ENCODE measurements at places on chromosomes 2 and 18.

- DNase-seq = no peak
Observed at GRCh38 chr2:55883357-55883756, 40.2 kb downstream of the EFEMP1 start.

GRCh38 chr2:108884619-108885018, 98.0 kb downstream of the CCDC138 start:
- DNase-seq = peak; percentile 18

- peak; percentile 37 for DNase-seq
Observed at GRCh38 chr2:198883604-198884003, 574.1 kb downstream of the SATB2 start.

DNA sequence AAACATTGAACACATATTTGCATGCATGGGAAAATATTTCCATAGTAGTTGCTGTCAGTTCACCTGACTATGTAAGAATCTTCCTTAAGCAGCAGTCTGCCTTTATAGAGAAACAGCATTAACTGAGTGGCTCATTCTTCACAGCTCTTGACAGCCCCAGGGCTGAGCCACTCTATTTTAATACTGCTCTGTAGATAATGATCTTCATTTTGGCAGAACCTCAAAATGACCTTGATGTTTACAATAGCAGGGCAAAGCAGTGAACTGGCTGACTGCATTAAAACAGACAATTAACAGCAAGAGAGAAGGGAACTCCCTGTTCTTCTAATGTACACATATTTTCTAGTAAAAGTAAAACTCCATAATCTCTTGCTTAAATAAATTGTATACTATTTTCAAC, 580.6 kb upstream of the SOX11 start:
- DNase-seq = no peak

- DNase-seq = peak; percentile 93
Observed at GRCh38 chr18:41761333-41762018, 193.6 kb upstream of the PIK3C3 start.

GRCh38 chr2:4300616-4301015, 597.2 kb downstream of the DCDC2C start:
- DNase-seq = no peak

DNA sequence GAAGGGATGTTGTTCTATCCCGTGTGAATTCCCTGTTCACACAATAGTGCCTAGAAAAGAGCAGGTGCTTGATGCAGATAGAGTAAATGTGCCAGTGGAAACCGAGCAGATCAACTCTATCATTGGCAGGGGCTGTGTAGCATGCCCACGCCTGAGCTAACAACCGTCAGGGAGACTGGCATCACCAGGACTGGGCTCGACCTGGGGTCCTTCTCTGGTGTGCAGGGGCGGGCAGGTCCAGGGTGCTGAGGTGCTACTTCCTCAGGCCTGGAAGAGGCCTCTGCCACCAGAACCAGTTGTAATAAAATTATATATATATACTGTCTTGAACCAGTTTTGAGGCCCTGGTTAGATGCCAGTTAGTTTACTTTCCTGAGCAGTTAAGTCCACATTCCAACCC, 11.8 kb upstream of the MAL start:
- DNase-seq = no peak

GRCh38 chr2:240582781-240583180, 3.8 kb upstream of the CAPN10 start:
- DNase-seq = no peak

- no peak for DNase-seq
Observed at GRCh38 chr2:160345071-160345764, 145.1 kb upstream of the ITGB6 start.

DNA sequence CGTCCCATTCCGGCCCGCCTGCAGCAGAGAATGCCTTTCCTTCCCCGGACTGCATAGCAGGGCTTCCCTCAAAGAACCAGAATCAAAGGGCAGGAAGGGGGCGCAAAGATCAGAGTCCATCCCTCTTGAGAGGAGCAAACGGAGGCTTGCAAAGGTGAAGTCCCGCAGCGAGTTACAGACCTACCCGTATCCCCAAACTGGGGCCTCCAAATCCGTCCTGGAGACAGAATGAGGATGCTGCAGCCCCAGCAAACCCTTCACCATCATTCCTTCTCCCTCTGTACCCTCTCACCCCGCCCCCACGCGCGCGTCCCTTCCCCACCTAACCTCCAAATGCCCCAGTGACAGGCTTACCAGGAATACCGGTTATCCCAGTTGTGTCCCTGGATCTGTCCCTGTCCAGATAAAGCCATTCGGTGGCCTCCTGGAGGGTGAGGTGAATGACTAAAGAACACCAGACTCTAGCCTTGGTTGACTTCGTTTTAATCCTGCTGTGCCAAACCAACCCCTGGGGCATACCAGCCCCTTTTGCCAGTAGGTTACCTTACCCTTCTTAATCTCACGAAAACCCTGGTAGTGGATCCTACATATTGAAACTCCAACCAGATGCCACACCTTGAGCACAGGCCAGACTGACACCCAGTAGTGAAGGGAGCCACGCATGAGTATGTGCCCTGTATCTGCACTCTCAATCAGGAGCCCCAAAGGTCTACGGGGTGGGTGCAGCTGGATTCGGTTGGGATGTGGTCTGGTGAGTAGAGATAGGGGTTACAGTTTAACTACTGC, 961 bp upstream of the SLC40A1 start:
- peak; percentile 2 for DNase-seq

GRCh38 chr2:142867136-142867535, 10.3 kb upstream of the KYNU start:
- peak; percentile 95 for DNase-seq

DNA sequence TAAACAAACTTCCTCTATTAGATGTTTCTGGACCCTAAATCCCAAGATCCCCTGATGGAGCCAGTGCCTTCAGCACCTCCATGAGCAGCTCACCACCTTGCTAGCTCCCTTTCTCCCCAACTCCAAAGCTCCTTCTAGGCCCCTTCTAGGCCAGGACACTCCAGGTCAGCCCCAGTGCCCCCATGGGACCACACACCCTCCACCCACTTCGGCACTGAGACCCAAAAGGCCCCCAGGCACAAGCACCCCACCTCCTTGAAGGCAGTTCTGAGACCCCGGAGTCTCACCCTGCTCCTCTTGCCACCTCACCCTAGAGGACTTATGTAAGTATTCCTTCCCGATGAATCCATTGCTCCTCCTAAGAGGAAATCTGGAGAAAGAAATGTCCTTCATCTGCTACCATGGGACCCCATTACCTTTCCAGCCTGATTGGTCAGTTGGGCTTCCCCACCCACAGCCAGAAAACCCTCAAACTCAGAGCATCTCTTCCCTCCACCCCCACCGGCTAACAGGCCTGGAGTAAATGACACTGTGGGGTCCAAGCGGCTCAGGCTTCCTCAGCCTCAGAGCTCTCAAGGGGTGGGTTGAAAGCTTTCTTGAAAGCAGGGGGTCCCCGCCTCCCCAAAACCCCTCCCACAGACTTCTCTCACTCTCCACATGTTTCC, 9.8 kb upstream of the ARMC9 start:
- no peak for DNase-seq

GRCh38 chr2:201574766-201575165, 68.5 kb downstream of the TMEM237 start:
- no peak for DNase-seq

- no peak for DNase-seq
Observed at GRCh38 chr18:78635093-78635800, 344.4 kb upstream of the SALL3 start.

GRCh38 chr2:223232896-223233295, 180.9 kb downstream of the KCNE4 start:
- no peak for DNase-seq

DNA sequence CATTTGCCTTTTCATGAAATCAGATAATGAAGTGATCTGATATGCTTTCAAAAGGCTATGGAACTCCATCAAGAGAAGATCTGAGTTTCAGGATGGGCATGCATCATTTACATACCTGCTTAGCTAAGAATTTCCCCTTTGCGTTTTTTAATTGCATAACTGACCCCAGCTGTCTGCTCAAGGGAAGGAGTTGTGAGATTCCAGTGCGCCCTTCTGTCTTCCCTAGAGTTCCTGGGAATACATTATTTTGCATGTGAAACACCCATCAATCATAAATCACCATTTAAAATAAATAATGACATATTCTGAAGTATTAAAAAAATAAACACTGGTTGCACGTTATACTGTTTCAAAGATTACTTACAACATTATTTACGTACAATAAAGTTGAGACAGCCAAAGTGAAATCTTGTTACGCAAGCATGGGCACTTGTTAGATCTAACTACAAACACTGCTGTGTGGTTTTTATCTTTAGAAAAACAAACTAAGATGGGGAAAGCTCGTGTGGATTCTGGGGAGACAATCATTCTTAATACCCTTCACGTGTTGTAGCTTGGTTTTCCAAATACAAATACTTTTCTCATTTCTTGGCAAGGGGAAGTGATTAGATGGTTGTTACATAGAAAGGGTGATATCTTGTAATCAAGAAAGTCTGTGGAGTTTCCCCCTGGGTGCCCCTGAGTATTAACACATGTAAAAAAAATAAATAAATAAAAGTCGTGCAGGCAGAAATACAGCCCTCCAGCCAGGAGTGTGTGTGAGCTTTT, 125.7 kb upstream of the LMAN1 start:
- DNase-seq = peak; percentile 27

DNA sequence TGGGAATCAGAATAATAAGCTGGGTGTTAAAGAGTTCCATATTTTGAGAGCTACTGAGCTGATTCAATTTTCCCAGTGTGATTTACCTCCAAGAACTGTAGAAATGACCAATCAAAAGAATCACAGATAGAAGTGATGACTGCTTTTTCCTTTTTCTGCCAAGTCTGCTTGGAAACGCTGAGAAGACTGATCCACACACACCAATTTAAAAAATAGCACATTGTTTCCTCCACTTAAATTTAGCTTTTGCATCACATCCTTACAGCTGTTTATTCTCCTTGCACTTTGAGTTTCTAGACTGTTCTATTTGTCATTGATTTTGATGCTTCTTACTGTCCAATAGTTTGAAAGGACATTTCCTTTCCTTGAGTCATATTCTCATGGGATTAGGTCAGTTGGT, 590.3 kb upstream of the CHAC2 start:
- DNase-seq = no peak

GRCh38 chr2:159410276-159410675, 123.8 kb upstream of the WDSUB1 start:
- no peak for DNase-seq

DNA sequence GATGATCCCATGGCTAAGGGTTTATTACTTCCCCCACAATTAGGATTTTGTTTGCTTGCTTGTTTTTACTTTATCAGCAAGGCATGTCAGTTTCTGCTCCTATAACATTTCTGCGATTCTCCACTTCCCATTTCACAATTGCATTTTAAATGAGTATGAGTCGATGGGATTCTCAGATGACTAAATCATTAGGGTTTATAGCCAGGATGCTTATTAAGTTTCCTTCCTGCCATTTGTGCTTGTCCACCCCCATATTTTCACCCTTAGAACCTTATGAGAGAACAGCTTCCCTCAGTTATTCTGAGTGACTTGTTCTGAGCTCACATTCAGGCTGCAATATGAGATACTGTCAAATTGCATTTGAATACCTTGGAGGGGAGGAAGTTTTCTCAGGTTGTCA, 37.9 kb upstream of the C1GALT1C1L start:
- peak; percentile 41 for DNase-seq

- no peak for DNase-seq
Observed at GRCh38 chr2:73307720-73308119, 14.4 kb upstream of the EGR4 start.

DNA sequence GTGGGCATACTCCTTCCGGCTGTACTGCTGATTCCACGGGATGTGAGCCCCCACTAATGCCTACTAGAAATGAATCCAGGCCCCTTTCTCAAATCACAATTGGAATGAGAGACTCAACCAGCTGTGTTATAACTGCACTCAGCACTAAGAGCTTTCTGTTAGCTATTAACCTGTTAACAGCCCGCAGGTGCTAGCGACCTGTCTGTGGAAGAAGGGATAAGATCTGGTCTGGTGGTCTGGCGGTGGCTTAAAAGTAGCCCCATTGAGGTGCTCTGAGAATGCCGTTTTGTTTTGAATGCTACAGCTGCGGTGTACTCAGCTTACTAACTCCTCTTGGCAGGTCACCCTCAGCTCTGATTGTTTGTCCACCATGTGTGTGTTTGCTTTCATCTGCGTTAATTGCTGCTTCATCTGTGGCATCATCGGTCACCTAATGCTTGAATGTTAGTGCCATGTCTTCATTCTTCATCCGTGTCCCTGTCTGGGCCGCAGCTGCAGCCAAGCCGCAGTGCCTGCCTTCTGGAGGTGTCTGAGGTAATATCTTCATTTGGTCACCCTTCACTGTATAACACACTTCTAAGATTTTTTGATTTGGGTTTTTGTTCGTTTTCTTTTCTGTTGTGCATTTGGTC, 16.3 kb downstream of the RAB12 start:
- DNase-seq = no peak

DNA sequence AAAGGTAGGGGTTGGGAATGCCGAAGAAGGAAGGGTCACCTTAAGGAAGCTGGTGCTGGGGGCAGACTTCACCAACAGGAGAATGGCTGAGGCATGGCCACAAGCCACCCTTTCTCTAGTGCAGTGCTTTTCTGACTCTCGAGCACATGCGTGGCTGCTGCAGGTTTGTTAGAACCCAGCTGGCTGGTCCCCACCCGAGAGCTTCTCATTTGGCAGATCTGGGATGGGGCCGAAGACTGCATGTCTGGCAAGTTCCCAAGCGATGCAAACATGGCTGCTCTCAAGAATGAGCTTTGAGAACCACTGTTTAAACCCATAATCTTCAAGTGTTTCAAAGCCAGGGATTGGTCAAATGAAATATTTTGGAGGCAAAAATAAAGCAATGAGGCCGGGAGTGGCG, 63.2 kb downstream of the LONRF2 start:
- DNase-seq = no peak

DNA sequence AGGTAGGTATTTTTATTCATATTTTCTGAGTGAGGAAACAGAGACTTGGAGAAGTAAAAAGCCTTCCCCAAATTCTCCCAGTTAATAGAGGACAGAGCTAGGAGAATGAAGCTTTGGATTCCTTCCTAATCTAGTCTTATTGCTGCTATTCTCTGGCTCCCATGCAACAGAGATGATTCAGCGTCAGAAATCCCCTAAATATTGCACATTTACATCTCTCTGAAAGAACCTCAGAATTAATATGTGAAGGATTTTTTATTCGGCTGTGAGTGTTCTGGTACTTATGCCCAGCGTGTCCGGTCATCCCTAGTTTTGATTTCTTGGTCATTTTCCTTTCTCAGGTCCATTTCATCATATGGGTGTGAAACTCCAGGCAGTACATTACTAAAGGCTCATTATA, 91.2 kb upstream of the SESTD1 start:
- peak; percentile 4 for DNase-seq

- no peak for DNase-seq
Observed at GRCh38 chr2:241188361-241189092, at the start of gene ANO7. ANO7 (plus strand) TSS chr2:241188677; CDS start chr2:241190064, 1,387 bp downstream.

- DNase-seq = peak; percentile 75
Observed at GRCh38 chr18:70288851-70289328, at the start of gene SOCS6. SOCS6 (plus strand) TSS chr18:70289045; CDS start chr18:70324669, 35,624 bp downstream.

GRCh38 chr18:70330887-70331286, 42.0 kb downstream of the SOCS6 start:
- DNase-seq = no peak

- peak; percentile 3 for DNase-seq
Observed at GRCh38 chr2:145503511-145503910, 983.6 kb upstream of the ZEB2 start.

DNA sequence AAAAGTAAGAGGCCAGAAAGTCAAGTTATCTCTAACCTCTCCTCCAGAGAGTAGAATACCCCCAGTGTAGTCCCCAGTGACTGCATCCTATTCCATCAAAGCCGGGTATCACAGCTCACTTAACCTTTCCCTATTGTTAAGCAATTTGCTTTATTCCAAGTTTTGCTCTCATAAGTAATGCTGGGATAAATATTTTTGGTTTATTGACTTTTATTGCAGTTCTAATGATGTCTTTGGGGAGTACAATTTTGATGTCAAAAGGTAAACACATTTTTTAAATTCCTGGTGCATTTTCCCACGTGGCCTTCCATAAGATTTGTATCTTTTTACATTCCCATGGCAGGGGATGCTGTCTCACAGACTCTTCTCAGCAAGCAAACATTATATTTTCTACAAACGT, 43.3 kb downstream of the CMPK2 start:
- no peak for DNase-seq

All from epithelial cell of esophagus (primary cell).